ENCODE measurements at places on chromosomes 5 and 9. TPM values are rescaled to one million over a fixed set of nuclear protein-coding genes. Genes with fewer than 3 reads are reported as not detected.
A peak's percentile ranks its signal among the peaks of the same experiment; 100 is the strongest.

DNA sequence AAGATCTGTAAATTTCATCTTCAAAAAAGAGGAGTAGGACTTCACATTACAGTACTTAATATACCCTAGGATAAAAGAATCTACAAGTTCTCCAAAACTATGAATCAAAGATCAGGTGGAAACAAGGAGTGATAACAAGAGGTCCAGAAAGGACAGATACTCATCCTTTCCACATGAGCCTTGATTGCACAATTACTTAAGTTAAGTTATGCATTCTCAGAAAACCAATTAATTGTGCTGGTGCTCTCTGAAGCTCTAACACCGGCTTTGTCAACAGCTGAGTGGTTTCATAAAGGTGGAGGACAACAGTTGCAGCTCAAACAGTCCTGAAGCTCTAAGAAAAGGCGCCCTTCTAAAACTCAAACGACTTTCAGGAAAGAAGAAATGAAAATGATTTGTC lies 251.9 kb downstream of the BNC2 start:
- no peaks in the 10 kb centered on the region for H3K4me1 ChIP-seq
- H3K27me3 ChIP-seq, result no peaks in the 10 kb centered on the region
- DNase-seq, result no peak
- no peak overlapping the region for H3K4me3 ChIP-seq

DNA sequence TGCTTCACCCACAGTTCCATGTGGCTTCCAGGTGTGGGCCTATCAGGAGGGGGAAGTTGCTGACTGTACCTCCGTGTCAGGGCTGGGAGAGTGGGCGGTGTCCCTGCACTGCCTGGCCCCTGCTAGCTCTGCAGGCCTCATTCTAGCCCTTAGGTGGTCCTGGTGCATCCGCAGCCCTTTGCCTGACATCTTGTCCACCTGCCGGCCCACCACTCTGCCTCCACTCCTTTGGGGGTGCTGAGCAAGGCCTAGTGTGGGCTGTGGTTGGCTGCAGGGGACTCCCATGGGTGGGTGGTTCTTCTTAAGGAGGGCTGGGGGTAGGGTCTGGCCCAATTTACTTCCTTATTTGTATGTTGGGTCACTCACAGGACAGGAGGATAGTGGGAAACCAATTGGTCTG lies 66.9 kb downstream of the HSPA4 start:
- DNase-seq, result peak; percentile 9
- no peaks in the 10 kb centered on the region for H3K4me1 ChIP-seq
- H3K4me3 ChIP-seq, result no peak overlapping the region
- H3K36me3 ChIP-seq, result no peaks in the 10 kb centered on the region
- H3K27ac ChIP-seq, result no peak overlapping the region

DNA sequence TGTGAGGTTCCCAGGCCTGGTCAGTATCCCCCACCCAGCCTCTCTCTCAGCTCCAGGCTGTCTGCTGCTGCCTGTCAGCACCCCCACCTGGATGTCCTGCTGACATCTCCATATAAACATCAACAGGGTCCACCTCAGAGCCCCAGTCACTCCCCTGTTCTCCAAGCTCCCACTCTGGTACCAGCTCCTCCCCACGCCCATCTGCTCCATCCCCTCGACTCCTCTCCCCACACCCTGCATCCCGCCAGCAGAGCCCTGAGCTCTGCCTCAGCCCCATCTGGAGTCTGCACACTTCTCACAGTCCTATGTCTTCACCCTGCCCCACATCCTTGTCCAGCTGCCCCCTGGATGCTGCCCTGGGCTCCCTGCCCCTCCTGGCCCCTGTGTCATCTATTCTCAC lies 67.7 kb upstream of the LRRTM2 start:
- no peak overlapping the region for H3K4me3 ChIP-seq
- no peaks in the 10 kb centered on the region for H3K27me3 ChIP-seq

- no peaks in the 10 kb centered on the region for H3K36me3 ChIP-seq
- no peaks in the 10 kb centered on the region for H3K4me1 ChIP-seq
- no peaks in the 10 kb centered on the region for H3K27me3 ChIP-seq
- H3K4me3 ChIP-seq, result no peak overlapping the region
These were observed 190.1 kb downstream of the GADD45G start for GRCh38 chr9:89794918-89795317.

- no peaks in the 10 kb centered on the region for H3K36me3 ChIP-seq
- no peak overlapping the region for H3K4me3 ChIP-seq
These were observed 149.2 kb upstream of the CYLC2 start for GRCh38 chr9:102845827-102846371.

GRCh38 chr9:115223471-115223870 lies 105.5 kb upstream of the TNC start:
- H3K27ac ChIP-seq, result no peak overlapping the region
- H3K36me3 ChIP-seq, result no peaks in the 10 kb centered on the region
- H3K4me1 ChIP-seq, result no peaks in the 10 kb centered on the region
- no peak overlapping the region for H3K4me3 ChIP-seq
- DNase-seq, result no peak

- H3K4me1 ChIP-seq, result no peaks in the 10 kb centered on the region
- H3K27ac ChIP-seq, result no peak overlapping the region
- DNase-seq, result no peak
- no peak overlapping the region for H3K4me3 ChIP-seq
- H3K36me3 ChIP-seq, result peaks cover 17% of the 10 kb centered on the region
These were observed 58.3 kb downstream of the HMGCR start for GRCh38 chr5:75395277-75395676.

DNA sequence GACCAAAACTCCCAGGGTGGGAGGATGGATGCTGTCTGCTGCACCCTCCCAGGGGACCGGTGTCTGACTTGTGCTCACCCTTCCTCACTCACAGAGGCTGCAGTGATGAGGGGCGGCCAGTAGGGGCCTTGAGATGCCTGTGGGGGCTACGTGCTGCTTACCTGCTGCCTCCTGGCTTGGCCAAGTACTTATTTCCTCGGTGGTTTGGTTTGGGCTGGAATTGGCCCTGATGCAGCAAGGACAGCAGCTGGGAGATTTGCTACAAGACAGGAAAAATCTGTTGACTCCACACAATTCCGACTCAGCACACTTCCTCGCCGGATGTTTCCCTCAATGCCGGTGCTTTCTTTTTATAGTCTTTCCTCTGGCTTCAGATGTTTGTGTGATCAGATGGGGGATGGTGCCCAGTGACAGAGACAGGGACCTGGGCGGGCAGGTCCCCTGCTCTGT lies 6.6 kb downstream of the PCDH12 start:
- H3K36me3 ChIP-seq, result peaks cover 5% of the 10 kb centered on the region
- no peak overlapping the region for H3K4me3 ChIP-seq
- H3K4me1 ChIP-seq, result no peaks in the 10 kb centered on the region
- no peaks in the 10 kb centered on the region for H3K27me3 ChIP-seq

The NAIF1 gene
- 8.2 TPM for total RNA-seq

The PLAC8L1 gene
- total RNA-seq, result not detected

The UNC13B gene
- total RNA-seq, result 12.9 TPM

Data from right atrium auricular region (tissue), 2 donors.